ENCODE measurements at places on chromosomes 16 and 17.

GRCh38 chr16:569445-570254, at the start of gene PIGQ:
PIGQ (plus strand) TSS chr16:569968; CDS start chr16:574075, 4,107 bp downstream.
- no peaks in the 10 kb centered on the region for H3K27me3 ChIP-seq
- peaks cover 31% of the 10 kb centered on the region for H3K4me1 ChIP-seq
- H3K36me3 ChIP-seq = peaks cover 6% of the 10 kb centered on the region
- H3K4me3 ChIP-seq = peak within 1 kb of the TSS; percentile 87

DNA sequence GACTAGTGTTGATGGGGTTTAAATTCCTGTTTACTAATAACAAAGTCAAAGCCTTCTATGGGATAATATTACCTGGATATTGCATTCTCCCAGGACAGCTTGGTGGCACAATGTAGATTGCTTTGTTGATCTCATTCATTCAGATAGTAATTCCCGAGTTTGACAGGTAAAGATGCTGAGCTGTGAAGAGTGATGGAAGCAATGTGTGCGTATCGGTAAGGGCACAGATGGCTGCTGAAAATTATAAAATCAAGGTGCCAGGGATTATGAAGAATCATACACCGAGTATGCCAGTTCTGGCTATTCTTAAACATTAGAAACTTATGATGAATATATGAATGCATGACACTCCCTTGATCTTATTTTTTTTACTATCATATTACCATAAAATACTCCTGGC, 100.6 kb upstream of the CNTNAP4 start:
- no peaks in the 10 kb centered on the region for H3K4me1 ChIP-seq
- H3K4me3 ChIP-seq = no peak overlapping the region
- no peak for DNase-seq
- no peak overlapping the region for H3K27ac ChIP-seq
- no peaks in the 10 kb centered on the region for H3K27me3 ChIP-seq

- H3K4me1 ChIP-seq = peaks cover 24% of the 10 kb centered on the region
- no peaks in the 10 kb centered on the region for H3K27me3 ChIP-seq
- no peak for DNase-seq
- no peak overlapping the region for H3K4me3 ChIP-seq
Observed at GRCh38 chr16:14087590-14088154, 16.6 kb downstream of the MRTFB start.

DNA sequence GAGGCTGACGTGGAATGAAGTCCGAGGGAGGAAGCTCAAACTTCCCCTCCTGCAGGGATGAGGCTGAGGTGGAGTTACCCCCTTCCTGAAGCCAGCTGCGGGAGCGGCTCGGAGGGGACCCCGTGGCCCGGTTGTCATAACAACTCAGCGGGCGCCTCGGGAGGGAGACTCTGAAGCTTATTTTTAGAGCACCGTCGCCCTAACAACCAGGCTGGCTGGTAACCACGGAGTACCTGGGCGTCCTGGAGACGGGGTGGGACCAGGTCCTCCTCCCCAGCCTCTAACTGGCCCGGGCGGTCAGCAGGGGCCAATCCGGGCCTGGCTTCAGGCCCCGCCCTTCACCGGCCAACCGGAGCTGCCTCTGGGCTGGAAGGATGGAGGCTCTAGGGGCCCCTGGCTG, 27.7 kb downstream of the NECAB2 start:
- DNase-seq = no peak
- peaks cover 64% of the 10 kb centered on the region for H3K27me3 ChIP-seq
- H3K27ac ChIP-seq = no peak overlapping the region
- no peak overlapping the region for H3K4me3 ChIP-seq
- no peaks in the 10 kb centered on the region for H3K36me3 ChIP-seq

- peak overlapping the region; percentile 31 for H3K4me3 ChIP-seq
- peaks cover 52% of the 10 kb centered on the region for H3K4me1 ChIP-seq
- H3K27ac ChIP-seq = peak overlapping the region; percentile 85
- no peaks in the 10 kb centered on the region for H3K27me3 ChIP-seq
Observed at GRCh38 chr17:63694950-63695773, 4.8 kb downstream of the LIMD2 start.

- H3K36me3 ChIP-seq = peaks cover 11% of the 10 kb centered on the region
- peaks cover 34% of the 10 kb centered on the region for H3K4me1 ChIP-seq
- H3K27me3 ChIP-seq = no peaks in the 10 kb centered on the region
Observed at GRCh38 chr17:75457047-75457654, 716 bp downstream of the TMEM94 start.

DNA sequence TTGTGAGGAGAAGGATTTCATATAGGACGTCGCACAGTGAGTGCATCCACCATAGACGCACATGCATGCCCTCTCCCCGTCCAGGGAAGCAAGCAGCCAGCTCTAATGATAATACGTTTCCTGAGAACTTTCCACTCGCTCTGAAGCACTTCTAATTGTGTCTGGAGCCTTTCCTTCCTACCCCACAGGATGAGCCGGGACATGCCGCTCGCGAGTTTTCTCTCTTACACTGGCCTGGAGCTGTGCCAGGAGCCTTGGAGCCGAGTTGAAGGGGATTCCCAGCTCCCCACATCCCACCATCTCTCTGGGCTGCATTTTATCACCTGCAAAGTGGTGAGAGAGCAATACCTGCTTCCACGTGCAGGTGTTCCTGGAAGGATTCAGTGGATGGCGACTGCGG, 368.1 kb downstream of the C16orf95 start:
- DNase-seq = no peak
- H3K36me3 ChIP-seq = no peaks in the 10 kb centered on the region
- H3K27ac ChIP-seq = no peak overlapping the region
- no peak overlapping the region for H3K4me3 ChIP-seq
- peaks cover 11% of the 10 kb centered on the region for H3K27me3 ChIP-seq
- no peaks in the 10 kb centered on the region for H3K4me1 ChIP-seq

- H3K36me3 ChIP-seq = no peaks in the 10 kb centered on the region
- H3K4me1 ChIP-seq = peaks cover 11% of the 10 kb centered on the region
- DNase-seq = no peak
- H3K27me3 ChIP-seq = no peaks in the 10 kb centered on the region
Observed at GRCh38 chr17:4514206-4514605, 15.5 kb downstream of the SPNS2 start.

GRCh38 chr16:30992276-30992780, 7.3 kb downstream of the HSD3B7 start:
- H3K4me1 ChIP-seq = peaks cover 15% of the 10 kb centered on the region
- no peak overlapping the region for H3K4me3 ChIP-seq
- DNase-seq = no peak
- peaks cover under 1% of the 10 kb centered on the region for H3K36me3 ChIP-seq
- no peaks in the 10 kb centered on the region for H3K27me3 ChIP-seq

DNA sequence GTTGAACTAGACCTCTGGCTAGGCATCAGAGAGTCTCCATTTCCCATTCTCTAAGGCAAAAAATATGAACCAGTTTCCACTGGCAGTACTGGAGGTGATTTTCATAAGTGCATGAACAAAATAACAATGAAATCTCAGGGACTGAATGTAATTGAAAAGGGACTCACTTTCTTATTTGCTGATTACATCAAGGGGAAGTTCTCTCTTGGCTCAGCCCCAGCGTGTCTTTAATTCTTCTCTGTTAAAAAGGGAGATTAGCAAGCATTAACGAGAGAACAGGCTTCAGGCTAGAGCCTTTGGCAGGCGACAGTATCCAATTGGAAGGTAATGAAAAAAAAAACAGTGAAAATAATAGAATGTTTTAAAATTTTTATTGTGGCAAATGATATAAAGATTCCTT, 34.0 kb upstream of the ADAMTS18 start:
- H3K27ac ChIP-seq = no peak overlapping the region
- H3K36me3 ChIP-seq = no peaks in the 10 kb centered on the region
- no peak overlapping the region for H3K4me3 ChIP-seq
- no peak for DNase-seq
- peaks cover 14% of the 10 kb centered on the region for H3K27me3 ChIP-seq
- H3K4me1 ChIP-seq = no peaks in the 10 kb centered on the region

GRCh38 chr17:39151943-39152818, 744 bp upstream of the PLXDC1 start:
- peaks cover 6% of the 10 kb centered on the region for H3K27me3 ChIP-seq
- H3K27ac ChIP-seq = peak overlapping the region; percentile 98
- DNase-seq = peak; percentile 51
- H3K36me3 ChIP-seq = peaks cover 7% of the 10 kb centered on the region

GRCh38 chr17:39400547-39401411, 647 bp downstream of the FBXL20 start:
- no peak for DNase-seq
- H3K4me3 ChIP-seq = peak overlapping the region; percentile 96
- H3K4me1 ChIP-seq = peaks cover 67% of the 10 kb centered on the region
- H3K36me3 ChIP-seq = peaks cover 26% of the 10 kb centered on the region
- no peaks in the 10 kb centered on the region for H3K27me3 ChIP-seq
- H3K27ac ChIP-seq = peak overlapping the region; percentile 97

GRCh38 chr16:7167626-7168025, 165.0 kb upstream of the RBFOX1 start:
- H3K27me3 ChIP-seq = no peaks in the 10 kb centered on the region
- DNase-seq = no peak
- no peak overlapping the region for H3K27ac ChIP-seq

DNA sequence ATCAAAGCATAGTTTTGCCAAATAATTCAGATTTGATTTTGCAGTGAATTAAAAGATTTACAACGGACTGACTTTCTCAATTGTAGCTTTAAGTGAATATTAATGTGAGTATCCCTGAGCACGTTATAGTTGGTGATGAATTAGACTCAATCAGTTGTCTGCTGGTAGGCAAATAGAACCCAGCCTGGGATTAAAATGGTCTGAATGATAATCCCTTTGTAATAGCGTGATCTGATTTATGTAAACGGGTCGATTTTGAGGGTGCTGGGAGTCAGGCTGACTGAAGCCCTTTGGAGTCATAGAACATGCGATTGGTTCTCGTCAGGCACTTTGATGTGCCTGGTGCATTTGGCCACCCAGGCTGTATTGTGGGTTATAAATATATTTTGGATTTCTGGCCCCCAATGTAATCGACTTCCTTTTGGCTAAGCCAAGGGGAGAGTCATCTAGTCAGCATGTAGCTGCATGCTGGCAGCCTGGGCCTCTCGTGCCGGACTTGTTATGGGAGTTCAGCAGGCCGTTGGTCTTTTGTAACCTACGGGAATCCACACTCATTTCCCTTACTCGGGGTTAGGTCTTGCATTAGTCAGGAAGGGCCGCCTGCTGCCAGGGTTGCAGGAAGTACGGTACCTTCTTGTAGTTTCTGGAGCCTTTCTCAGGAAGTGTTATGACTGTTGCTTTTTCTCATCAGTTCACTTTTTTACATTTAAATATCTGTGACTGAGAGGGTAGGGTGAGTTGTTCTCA, 5.4 kb downstream of the PGS1 start:
- peaks cover 94% of the 10 kb centered on the region for H3K4me1 ChIP-seq
- H3K36me3 ChIP-seq = peaks cover 88% of the 10 kb centered on the region
- H3K27ac ChIP-seq = peak overlapping the region; percentile 100
- peak overlapping the region; percentile 98 for H3K4me3 ChIP-seq
- no peaks in the 10 kb centered on the region for H3K27me3 ChIP-seq
- DNase-seq = peak; percentile 75

DNA sequence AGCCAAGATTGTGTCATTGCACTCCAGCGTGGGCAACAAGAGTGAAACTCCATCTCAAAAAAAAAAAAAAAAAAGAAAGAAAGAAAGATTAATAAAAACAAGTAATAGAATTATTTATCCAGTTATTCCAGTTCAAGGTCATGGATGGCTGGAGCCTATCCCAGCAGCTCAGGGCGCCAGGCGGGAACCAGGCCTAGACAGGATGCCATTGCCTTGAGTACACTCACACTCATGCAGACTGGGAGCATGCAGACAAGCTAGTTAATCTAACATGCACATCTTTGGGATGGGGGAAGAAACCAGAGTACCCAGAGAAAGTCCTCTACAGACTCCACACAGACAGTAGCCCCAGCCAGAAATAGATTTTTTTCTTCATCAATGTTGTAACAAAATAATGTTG, 17.9 kb downstream of the PDP2 start:
- no peaks in the 10 kb centered on the region for H3K27me3 ChIP-seq
- no peak for DNase-seq
- peaks cover 18% of the 10 kb centered on the region for H3K36me3 ChIP-seq
- no peak overlapping the region for H3K27ac ChIP-seq

- H3K4me1 ChIP-seq = no peaks in the 10 kb centered on the region
- no peak overlapping the region for H3K4me3 ChIP-seq
- H3K27me3 ChIP-seq = peaks cover 2% of the 10 kb centered on the region
- H3K27ac ChIP-seq = no peak overlapping the region
Observed at GRCh38 chr16:50058091-50058771, 7.5 kb upstream of the HEATR3 start.

- DNase-seq = no peak
- no peaks in the 10 kb centered on the region for H3K4me1 ChIP-seq
- no peaks in the 10 kb centered on the region for H3K36me3 ChIP-seq
- no peak overlapping the region for H3K4me3 ChIP-seq
- H3K27ac ChIP-seq = no peak overlapping the region
Observed at GRCh38 chr16:72743011-72743761, 304.7 kb downstream of the ZFHX3 start.

GRCh38 chr17:33017366-33017765, 25.7 kb downstream of the SPACA3 start:
- no peaks in the 10 kb centered on the region for H3K4me1 ChIP-seq
- H3K36me3 ChIP-seq = no peaks in the 10 kb centered on the region
- no peak overlapping the region for H3K27ac ChIP-seq
- H3K4me3 ChIP-seq = no peak overlapping the region

- H3K4me3 ChIP-seq = no peak overlapping the region
- H3K27ac ChIP-seq = no peak overlapping the region
- no peak for DNase-seq
Observed at GRCh38 chr16:75456971-75457370, 7.5 kb downstream of the TMEM170A start.

DNA sequence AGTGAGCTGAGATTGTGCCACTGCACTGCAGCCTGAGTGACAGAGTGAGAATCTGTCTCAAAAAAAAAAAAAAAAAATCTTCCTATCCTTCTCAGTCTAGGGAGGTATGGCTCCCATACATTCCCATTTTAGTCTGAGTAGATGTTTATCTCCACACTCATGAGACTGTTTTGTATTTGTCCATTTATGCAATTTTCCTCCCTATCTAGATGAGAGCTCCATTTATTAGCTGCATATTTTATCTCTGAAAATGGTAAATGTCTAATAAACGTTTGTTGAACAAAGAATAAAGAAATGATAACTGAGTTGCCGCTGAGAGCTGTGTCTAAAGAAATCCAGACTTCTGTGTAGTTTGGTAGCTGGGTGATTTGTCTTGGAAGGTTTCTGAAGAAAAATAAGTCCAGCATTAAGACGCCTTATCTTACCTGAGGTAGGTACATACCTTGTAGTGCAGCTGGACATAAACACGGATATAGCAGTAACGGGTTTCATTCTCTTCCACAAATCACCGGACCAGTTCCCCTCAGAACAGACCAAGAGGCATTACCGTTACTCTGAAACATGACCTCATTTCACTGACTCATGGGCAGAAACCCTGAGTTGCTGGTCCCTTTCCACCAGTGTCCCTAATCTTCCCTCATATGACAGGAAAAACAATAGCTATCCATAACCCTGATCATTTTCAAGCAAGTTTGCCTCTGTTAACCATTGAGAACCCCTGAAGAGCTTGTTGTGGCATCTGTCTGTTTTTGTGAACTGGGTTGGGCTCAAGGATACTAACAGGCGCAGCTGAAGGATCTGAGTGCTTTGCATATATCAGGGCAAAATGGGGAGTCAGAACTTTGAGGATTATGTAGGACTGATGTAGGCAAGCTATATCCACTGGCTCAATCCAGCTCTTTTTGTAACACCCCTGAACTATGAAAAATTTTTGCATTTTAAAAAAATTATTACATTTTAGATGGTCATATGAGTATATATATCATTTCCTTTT, 177.4 kb upstream of the XYLT1 start:
- H3K36me3 ChIP-seq = no peaks in the 10 kb centered on the region
- H3K27me3 ChIP-seq = peaks cover 23% of the 10 kb centered on the region
- H3K4me1 ChIP-seq = no peaks in the 10 kb centered on the region
- no peak overlapping the region for H3K27ac ChIP-seq
- no peak for DNase-seq

All from activated T-cell treated with anti-CD3 and anti-CD28 coated beads, Interleukin-2, amount 50 U/mL, for 24 hours (primary cell).